ENCODE measurements at places on chromosomes 2 and 18. TPM values are rescaled to one million over a fixed set of nuclear protein-coding genes. Genes with fewer than 3 reads are reported as not detected.

Gene GKN1
- not detected for total RNA-seq

Gene ABCG8
- total RNA-seq = not detected

Gene RUFY4
- 0.42 TPM for total RNA-seq

Gene RNF144A
- total RNA-seq = 22.2 TPM
